Naive thymus-derived CD4-positive, alpha-beta T cell (primary cell): ENCODE measurements at places on chromosomes 16 and 17.

DNA sequence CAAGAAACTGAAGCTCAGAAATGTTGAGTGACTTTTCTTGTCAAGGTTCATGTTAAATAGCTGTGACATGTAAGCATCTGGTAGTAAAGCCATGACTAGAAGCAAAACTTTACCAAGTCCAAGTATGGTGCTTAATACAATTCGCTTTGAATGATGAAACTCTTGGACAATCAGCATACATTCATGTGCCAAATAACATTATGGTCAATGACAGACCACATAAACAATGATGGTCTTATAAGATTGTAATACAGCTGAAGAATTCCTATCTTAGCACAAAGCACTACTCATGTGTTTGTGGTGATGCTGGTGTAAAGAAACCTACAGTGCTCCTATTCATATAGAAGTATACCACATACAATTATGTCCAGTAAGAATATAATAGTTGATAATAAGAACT, 97.1 kb upstream of the RPRML start:
- DNase-seq, result no peak

GRCh38 chr17:81803728-81804558, at the start of gene GCGR:
Gene GCGR, plus strand, starts transcription at chr17:81804150. Its CDS starts 4,869 bp downstream, at chr17:81809019.
- DNase-seq, result no peak

GRCh38 chr17:31226373-31226772, 70.7 kb downstream of the OMG start:
- no peak for DNase-seq

GRCh38 chr17:64187093-64187895, 57.4 kb upstream of the ERN1 start:
- DNase-seq, result no peak

- DNase-seq, result no peak
Observed at GRCh38 chr16:81586417-81586816, 141.8 kb downstream of the CMIP start.

- DNase-seq, result no peak
Observed at GRCh38 chr17:205148-205669, 23.8 kb upstream of the DOC2B start.

- DNase-seq, result no peak
Observed at GRCh38 chr16:1791943-1792812, 1.3 kb downstream of the IGFALS start.

- DNase-seq, result no peak
Observed at GRCh38 chr16:23757116-23757515, 2.3 kb downstream of the CHP2 start.

DNA sequence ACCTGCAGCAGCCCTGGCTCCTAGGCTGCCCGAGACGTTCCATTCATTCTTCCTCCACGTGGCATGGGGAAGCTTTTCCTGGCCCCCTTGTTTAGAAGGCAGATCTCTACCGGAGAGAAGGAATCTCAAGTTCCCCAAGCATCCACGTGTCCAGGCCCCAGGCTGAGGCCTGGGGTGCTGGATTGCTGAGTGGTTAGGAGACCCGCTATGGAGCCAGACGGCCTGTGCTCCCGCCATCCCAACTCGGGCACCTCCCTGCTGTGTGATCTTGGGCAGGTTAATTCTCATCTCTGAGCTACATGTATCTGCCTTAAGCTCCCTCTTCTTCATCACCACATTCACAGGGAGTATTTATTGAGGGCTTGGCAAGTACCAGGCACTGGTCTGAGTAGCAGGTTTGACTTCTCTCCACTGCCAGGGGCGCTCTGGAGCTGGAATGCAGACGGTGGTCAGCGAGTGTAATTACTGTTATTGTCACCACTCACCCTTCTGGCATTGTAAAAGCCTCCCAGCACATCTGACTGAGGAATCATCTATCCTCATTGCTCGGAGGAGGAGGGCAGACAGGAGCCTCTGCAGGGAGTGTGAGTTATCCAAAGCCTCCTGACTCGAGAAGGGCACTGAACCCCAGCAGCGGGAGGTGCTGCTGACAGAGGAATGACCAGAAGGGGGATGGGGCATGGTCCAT, 1.1 kb upstream of the ADGRG1 start:
- no peak for DNase-seq

GRCh38 chr17:6325051-6325450, 109.9 kb downstream of the AIPL1 start:
- DNase-seq, result no peak
